HepG2 (cell line): ENCODE measurements at places on chromosomes 11 and 22.

GRCh38 chr22:48242461-48242864, 1480.0 kb downstream of the TBC1D22A start:
- DNase-seq, result no peak

DNA sequence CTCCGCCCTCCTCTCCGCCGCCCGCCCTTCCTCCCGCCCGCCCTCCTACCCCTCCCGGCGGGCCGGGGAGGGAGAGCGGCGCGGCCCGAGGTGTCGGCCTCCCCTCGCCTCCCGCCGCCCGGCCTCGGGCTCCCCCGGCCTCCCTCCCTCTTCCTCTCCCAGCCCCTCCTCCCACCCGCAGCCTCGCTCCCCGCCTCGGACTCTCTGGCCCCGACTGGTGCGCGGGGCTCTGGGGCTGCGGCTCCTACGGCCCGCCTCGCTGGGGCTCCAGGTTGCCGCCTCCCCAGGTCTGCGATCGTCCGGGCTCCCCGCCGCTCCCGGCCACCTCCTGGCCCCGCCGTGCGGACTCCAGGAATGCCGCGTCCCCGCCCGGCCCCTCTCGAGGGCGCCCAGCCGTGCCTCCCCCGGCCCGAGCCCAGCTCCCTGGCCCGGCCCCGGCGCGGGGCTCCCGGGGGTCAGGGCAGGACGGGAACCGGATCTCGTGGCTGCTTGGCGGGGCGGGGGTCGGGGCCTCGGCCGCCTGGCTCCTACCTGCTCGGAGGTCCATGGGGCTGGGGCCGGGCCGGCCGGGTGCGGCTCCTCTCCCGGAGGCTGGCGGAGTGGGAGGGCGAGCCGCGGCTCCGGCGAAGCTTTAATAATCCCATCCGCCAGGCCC, at the start of gene CLCF1:
Gene CLCF1, minus strand, starts transcription at position 606 of the 655 bp plus-strand sequence. Its CDS starts 59 bp downstream, at position 547.
- no peak for DNase-seq

- no peak for DNase-seq
These were observed 34.3 kb upstream of the MPPED1 start for GRCh38 chr22:43377548-43377895.

DNA sequence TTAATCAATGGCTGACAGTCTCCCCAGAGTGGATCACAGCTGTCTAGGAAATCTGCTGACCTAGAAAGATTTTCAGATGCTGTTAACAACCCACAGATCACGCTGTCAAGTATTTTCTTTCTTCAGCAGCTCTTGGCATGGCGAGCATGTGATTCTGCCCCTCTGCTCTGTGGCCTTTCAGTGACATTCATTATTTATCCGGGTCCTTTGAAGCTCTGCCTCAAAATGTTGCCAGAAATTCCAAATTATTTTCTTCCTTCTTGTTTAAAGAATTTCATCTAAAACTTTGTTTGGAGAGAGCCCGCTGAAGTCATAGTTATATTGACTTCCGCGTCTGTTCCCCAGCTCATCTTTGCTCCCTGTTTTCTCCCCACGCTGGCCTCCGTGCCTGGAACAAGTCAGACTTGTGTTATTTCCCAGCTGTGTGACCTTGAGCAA, 134.1 kb downstream of the COMMD9 start:
- DNase-seq, result no peak

DNA sequence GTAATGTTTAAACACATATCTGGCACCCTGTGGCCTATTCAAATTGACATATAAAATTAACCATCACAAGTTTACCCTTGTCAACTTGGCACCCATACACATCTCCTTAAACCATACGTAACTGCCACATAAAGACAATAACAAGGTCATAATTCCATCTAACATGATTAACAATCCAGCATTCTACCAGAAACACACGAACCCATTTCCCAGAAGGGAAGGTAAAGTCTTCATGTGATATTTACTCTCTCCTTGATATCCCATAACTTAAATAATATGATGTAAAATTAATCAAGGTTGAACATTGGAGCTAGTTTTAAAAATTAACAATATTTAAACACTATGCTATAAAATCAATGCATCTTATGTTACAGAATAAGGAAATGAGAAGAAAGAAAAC, 55.2 kb upstream of the CEP295 start:
- no peak for DNase-seq

DNA sequence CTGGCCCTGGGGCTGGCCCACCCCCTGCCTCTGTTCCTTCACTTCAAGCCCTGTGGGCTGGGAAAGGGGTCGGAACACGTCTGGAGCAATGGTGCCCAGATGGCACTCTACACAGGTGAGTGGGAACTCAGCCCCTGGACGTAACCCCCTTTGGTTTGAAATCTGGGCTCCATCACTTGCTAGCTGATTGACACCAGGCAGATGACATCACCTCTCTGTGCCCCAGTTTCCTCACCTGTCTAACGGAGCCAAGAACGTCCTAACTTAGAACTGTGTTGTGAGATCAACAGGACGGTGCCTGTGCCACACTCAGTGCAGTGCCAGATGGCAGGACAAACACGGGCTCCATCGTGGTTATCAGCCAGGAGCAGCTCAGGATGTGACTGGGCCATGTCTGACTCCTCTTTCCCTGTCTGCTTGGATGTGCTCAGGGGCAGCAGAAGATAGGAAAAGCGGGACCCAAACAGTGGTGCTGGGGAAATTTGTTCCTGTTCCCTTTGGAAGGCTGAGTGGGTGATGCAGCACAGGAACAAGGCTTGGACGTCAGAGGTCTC, 24.4 kb downstream of the NPTXR start:
- DNase-seq, result no peak
